Gastroesophageal sphincter (tissue), 4 donors: ENCODE measurements at places on chromosomes 5 and 9.

- no peak for ATAC-seq
- H3K27me3 ChIP-seq = no peaks in the 10 kb centered on the region
- H3K4me1 ChIP-seq = no peaks in the 10 kb centered on the region
These were observed 78.8 kb upstream of the SPRY4 start for GRCh38 chr5:142403583-142403982.

DNA sequence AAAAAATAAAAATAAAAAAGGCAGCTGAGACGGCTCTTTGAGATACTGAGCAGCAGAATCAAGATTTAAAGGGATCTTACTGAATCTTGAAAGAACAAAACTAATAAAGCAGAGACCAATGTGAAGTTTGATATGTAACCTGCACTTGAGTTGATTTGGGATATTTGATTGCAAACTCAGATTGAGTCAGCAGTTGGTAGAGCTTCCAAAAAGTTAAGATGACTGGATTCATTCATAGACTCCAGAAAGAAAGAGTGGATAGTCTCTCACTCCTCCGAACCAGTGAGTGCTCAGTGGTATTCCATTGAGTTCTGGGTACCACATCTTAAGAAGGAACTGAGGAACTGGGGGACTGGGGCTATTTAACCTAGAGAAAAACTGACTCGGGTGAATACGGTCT, 52.7 kb upstream of the TESK1 start:
- ATAC-seq = no peak
- H3K4me1 ChIP-seq = peaks cover 21% of the 10 kb centered on the region
- H3K27ac ChIP-seq = peak overlapping the region; percentile 84
- H3K4me3 ChIP-seq = no peak overlapping the region
- no peaks in the 10 kb centered on the region for H3K27me3 ChIP-seq
- peaks cover 43% of the 10 kb centered on the region for H3K36me3 ChIP-seq

DNA sequence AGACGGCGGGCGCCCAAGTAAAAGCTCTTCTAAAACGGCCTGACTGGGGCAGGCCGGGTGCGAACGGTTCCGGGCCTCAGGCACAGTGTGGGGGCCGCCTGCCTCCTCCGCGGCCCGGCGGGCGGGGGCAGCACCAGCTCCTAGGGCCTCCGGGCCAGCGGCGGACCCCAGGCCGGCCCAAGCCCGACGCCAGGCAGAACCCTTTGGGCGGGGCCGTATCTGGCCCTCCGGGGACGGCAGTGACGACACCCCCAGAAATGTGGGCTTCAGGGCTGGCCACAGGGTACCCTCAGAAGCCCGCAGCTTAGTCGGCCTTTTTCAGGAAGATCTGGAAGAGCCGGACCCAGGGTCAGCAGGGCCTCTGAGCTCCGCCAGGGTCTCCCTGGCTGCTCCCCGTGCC, 4.0 kb downstream of the LTC4S start:
- no peaks in the 10 kb centered on the region for H3K36me3 ChIP-seq
- ATAC-seq = no peak
- no peaks in the 10 kb centered on the region for H3K27me3 ChIP-seq
- no peak overlapping the region for H3K27ac ChIP-seq
- H3K4me1 ChIP-seq = no peaks in the 10 kb centered on the region

- H3K4me1 ChIP-seq = no peaks in the 10 kb centered on the region
- H3K4me3 ChIP-seq = no peak overlapping the region
- H3K27me3 ChIP-seq = peaks cover 7% of the 10 kb centered on the region
- no peak overlapping the region for H3K27ac ChIP-seq
- no peaks in the 10 kb centered on the region for H3K36me3 ChIP-seq
- ATAC-seq = no peak
These were observed 15.4 kb upstream of the AK3 start for GRCh38 chr9:4756420-4756819.

- no peak for ATAC-seq
- H3K36me3 ChIP-seq = peaks cover 8% of the 10 kb centered on the region
- peaks cover 66% of the 10 kb centered on the region for H3K4me1 ChIP-seq
- H3K27me3 ChIP-seq = no peaks in the 10 kb centered on the region
- no peak overlapping the region for H3K4me3 ChIP-seq
These were observed 56.0 kb downstream of the ZNF462 start for GRCh38 chr9:106918825-106919509.

DNA sequence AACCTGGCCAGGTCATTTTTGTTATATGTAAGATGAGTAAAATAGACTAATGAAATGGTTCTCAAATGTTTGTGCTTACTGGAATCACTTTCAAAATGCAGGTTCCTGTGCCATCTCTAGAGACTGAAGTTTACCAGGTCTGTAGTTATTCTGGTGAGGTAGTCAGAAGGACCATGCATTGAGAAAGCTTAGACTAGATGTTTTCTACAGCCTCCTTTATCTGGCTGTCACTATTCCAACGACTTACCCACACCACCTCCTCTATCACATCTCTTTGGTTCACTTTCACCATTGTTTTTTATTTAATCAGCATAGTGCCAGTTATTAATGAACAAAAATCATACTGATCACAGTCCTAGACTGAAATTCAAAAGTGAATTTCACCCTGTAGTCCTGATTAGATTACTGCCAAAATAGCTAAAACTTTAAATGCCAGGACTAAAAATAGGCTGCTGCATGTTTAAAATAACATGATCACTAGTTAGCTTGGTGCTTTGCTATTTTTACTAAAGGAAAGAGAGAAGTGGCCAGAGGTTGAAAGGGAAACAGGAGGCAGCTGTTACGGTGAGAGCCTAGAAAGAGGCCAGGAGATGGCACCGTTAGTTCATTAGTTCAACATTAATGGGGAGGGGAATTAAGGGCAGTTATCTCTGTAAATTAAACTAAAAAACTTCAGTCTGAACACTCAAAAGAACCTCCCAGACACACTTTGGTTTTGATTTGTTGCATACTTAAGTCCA, 13.9 kb upstream of the FNIP1 start:
- no peak overlapping the region for H3K4me3 ChIP-seq
- peak overlapping the region; percentile 50 for H3K27ac ChIP-seq
- peaks cover 24% of the 10 kb centered on the region for H3K4me1 ChIP-seq
- H3K36me3 ChIP-seq = no peaks in the 10 kb centered on the region
- no peaks in the 10 kb centered on the region for H3K27me3 ChIP-seq

- no peak overlapping the region for H3K4me3 ChIP-seq
- ATAC-seq = no peak
- H3K36me3 ChIP-seq = no peaks in the 10 kb centered on the region
- H3K27me3 ChIP-seq = no peaks in the 10 kb centered on the region
- peaks cover 12% of the 10 kb centered on the region for H3K4me1 ChIP-seq
These were observed 30.9 kb downstream of the GALNT10 start for GRCh38 chr5:154221371-154221896.

DNA sequence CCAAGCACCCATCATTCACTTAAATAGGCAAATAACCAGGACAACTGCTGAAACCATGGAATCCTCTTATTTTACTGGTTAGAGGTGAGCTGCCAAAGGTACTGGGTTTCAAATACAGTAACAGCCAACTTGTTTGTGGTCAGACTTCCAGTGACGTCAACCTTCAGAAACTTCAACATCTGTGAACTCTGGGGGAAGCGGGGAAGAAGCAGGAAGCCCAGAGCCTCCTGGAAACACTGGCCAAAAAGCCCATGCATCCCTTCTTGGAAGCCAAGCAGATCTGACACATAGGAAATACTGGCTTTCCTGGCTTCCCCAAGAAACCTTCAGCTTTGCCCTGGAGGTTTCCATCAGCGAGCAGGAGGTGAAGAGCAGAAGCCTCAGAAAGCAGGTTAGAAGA, 4.9 kb upstream of the FRRS1L start:
- no peaks in the 10 kb centered on the region for H3K36me3 ChIP-seq
- H3K27ac ChIP-seq = no peak overlapping the region
- ATAC-seq = no peak
- H3K4me1 ChIP-seq = no peaks in the 10 kb centered on the region
- H3K27me3 ChIP-seq = peaks cover 13% of the 10 kb centered on the region

DNA sequence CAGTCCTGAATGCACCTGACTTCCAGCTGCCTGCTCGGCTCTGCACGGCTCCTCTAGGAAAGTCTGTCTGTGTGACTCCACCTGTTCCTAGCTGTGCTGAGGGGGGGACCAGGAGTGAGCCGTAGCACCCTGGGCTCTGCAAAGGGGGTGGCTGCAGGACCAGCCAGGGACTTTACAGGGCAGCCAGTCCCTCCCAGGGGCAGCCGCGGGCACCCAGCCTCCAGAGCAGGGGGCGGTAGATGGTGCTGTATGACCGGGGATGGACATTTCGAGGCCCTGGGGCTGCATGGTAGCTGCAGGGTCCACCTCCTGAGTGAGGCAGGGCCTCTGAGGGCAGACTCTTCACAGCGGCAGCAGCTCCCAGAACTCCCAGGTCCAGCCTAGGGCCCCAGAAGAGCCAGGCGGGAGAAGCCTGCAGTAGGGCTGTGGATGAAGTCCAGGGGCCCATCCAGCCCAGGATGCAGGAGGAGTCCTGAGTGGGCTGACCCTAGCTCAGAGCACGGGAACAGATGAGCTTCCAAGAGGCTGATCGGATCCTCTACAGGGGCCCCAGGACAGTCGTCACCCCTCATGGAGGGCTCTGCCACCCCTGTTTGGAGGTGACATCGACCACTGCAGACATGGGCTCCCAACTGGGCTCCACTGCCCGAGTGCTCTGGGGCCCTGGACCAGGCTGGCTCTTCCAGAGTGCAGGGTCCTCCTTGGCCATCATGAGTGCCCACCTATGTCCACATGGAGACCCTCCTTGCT, 105.4 kb downstream of the ZNF354C start:
- peaks cover 16% of the 10 kb centered on the region for H3K4me1 ChIP-seq
- H3K27me3 ChIP-seq = peaks cover 10% of the 10 kb centered on the region
- H3K4me3 ChIP-seq = no peak overlapping the region
- no peaks in the 10 kb centered on the region for H3K36me3 ChIP-seq
- no peak overlapping the region for H3K27ac ChIP-seq

- no peak for ATAC-seq
- H3K4me3 ChIP-seq = no peak overlapping the region
- H3K4me1 ChIP-seq = no peaks in the 10 kb centered on the region
- no peak overlapping the region for H3K27ac ChIP-seq
These were observed 1191.9 kb upstream of the NUDT12 start for GRCh38 chr5:104754311-104754995.

GRCh38 chr5:60343102-60343501, 356.9 kb downstream of the DEPDC1B start:
- H3K36me3 ChIP-seq = no peaks in the 10 kb centered on the region

DNA sequence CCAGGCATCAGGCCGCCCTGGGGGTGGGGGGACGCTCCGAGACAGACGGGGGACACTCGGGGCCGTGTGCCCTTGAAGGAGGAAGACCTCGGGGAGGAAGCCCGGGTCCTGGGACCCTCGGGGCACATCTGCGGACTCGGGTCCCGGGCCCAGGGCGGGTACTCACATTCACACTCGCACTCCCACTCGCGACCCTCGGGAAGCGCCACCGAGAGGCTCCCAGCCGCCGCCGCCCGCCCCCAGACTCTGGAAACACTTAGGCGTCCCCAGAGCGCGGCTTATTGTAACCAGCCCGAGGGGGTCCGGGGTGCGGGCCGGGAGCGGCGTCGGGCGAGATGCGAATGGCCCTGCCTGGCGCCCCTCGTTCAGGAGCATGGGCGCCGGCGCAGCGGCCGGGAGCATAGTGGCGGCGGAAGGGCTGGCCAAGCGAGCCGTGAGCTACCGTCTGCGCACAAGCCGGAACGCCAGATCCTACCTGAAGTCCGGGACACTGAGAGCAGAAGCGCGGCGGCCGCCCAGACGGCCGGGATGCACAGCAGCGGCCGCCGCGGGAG, 559 bp downstream of the ROR2 start:
- peaks cover 4% of the 10 kb centered on the region for H3K4me1 ChIP-seq
- peak overlapping the region; percentile 79 for H3K4me3 ChIP-seq
- peak overlapping the region; percentile 94 for H3K27ac ChIP-seq
- no peaks in the 10 kb centered on the region for H3K36me3 ChIP-seq
- peaks cover 25% of the 10 kb centered on the region for H3K27me3 ChIP-seq

GRCh38 chr9:18608371-18608770, 134.4 kb downstream of the ADAMTSL1 start:
- no peak overlapping the region for H3K4me3 ChIP-seq
- H3K27me3 ChIP-seq = no peaks in the 10 kb centered on the region
- no peaks in the 10 kb centered on the region for H3K36me3 ChIP-seq
- peaks cover 61% of the 10 kb centered on the region for H3K4me1 ChIP-seq
- H3K27ac ChIP-seq = no peak overlapping the region

DNA sequence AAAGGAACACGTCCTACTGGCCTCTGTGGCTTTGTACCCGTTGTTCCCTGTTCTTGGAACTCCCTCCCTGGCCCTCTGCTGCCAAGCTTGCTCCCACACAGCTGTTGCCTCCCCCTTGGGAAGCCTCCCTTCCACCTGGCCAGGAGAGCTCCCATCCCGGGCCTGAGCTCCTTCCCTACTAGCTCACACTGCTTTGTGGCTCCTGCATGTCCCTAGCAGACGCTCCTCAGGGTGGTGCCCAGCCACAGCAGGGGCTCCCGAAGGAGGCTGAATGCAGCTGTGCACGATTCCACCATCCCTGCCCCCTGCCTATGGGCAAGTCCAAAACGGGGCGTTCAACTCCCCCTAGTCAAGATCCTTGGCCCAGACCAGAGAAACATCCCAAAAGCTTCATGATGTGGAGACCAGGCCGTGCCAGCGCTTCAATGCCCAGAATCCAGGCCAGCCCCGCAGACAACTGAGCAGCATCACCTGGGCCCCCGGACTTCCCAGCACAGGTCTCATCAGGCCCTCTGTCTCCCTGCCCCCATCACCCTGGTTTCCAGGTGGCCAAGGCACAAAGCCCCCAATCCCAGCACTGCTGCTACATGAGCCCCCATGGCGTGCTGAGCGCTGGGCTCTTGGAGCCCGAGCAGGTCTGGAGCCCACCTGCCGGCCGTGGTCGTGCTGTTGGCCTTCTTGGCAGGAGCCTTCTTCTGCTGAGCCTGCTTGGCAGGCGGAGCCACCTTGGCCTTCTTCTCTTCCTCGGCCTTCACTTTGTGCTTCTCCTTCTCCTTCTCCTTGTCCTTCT, 14.3 kb downstream of the BRD3OS start:
- ATAC-seq = no peak
- H3K4me1 ChIP-seq = peaks cover 15% of the 10 kb centered on the region
- no peak overlapping the region for H3K4me3 ChIP-seq
- H3K27ac ChIP-seq = no peak overlapping the region
- H3K36me3 ChIP-seq = peaks cover 99% of the 10 kb centered on the region

- no peaks in the 10 kb centered on the region for H3K36me3 ChIP-seq
- H3K27me3 ChIP-seq = no peaks in the 10 kb centered on the region
- H3K4me1 ChIP-seq = no peaks in the 10 kb centered on the region
- ATAC-seq = no peak
- H3K4me3 ChIP-seq = no peak overlapping the region
These were observed 46.6 kb downstream of the SECISBP2 start for GRCh38 chr9:89364666-89365531.

DNA sequence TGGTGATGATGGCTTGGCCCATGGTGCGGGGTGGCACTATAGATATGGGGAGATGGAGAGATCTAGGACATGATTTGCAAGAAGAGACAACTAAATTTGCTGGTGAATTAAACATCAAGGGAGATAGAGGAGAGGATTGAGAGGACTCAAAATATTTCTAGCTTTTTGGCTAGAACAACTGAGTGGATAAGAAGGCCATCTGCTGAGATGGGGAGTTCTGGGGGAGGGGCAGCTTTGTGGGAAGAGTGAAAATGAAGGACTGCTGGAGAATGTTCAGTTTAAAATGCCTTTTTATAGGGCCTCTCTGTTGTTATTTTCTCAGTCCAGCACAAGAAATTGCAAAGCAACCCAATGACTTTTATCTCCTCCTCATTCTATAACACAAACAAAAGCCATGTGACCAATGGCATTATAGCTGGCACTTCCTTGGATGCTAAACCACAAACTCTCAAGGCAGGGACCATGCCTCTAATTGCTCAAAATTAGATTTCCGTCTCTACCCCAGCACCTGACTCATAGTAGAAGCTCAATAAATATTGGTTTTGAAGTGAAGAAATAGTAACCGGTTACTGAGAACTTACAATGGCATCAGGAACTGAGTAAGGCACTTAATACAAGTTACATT, 29.8 kb downstream of the JAKMIP2 start:
- H3K36me3 ChIP-seq = no peaks in the 10 kb centered on the region
- no peak overlapping the region for H3K4me3 ChIP-seq
- H3K27me3 ChIP-seq = no peaks in the 10 kb centered on the region
- H3K4me1 ChIP-seq = no peaks in the 10 kb centered on the region
- no peak overlapping the region for H3K27ac ChIP-seq
